Body of pancreas (tissue), 4 donors: ENCODE measurements at places on chromosomes 5 and 9.

DNA sequence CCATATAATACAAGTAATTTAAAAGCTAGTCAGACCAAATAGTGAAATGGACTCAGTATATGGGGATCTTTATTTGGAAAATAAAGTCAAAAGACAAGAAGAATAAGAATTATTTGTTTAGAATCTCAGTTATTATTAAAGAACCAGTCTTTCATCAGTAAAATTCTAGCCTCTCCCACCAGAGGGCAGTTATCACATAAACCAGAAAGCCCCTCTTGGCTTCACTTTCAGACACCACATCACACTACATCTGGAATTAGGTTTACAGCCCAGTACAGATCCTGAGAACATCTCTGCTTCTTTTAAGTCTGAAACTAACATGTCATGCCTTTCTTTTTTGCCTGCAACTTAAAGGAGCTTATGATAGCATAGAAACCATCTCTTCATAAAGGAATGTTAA lies 12.2 kb upstream of the HSPB3 start:
- no peak for DNase-seq

DNA sequence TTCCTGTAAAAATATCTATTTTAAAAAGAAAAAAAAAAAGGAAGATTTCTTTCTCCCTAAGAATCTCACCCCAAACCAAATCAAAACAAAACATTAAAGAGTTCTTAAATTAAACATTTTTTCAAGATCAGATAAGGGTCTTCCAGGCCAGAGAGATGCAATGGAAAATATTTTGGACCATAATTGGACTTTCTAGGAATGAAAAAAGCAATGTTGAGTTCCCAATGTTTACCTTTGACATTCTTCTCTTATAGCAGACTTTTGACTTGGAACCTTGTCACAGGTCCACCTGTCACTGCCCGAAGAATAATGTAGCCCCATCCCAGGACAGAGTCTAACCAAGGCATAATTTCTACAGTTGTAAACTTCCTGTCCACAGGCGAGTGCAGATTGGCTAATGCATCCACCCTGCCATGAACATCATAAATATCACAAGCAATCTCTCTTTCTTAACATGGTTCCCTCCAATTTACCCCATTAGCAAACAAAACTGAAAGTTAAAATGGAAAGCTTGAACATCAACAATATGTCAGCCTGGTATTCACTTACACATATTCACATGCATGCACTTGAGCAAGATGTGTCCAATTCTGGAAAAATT lies 121.7 kb upstream of the ZNF366 start:
- no peak for DNase-seq

- no peak for DNase-seq
These were observed 55.5 kb upstream of the MEGF10 start for GRCh38 chr5:127235136-127235535.

DNA sequence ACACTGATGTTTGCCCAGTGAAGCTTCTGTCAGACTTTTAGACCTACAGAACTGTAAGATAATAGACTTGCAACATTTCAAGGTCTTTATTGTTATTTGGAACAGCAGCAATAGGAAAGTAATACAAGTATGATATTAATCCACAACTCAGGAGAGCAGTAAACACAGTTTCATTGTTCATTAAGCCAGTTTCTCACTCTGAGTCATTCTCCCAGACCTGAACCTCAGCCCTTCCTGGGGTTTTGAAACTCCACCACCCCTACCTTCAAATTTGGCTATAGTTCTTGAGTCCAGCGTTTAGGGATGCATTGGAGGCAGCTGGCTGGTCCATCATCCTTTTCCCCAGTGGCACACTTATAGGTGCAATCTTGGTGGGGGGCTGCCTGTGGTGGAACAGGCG lies 203.2 kb downstream of the RAB3C start:
- DNase-seq, result no peak

- no peak for DNase-seq
These were observed 1496.2 kb upstream of the CDH6 start for GRCh38 chr5:29697278-29697677.

DNA sequence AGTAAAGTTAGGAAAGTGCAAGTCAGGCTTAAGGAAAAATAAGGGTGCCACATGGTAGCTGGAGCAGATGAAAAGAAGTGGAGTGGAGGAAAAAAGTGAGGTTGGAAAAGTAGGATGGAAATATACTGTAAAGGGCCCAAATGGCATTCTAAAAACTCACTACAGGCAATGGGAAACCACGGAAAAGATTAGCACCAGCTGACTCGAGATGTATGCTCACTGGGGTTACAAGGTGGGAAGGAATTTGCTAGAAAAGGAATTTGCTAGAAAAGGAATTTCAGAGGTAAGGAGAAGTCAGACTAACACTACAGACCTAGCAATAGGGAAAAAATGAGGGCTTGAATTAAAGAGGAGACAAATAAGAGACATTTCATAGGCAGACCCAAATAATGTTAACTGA lies 3.6 kb downstream of the PSMD5 start:
- no peak for DNase-seq

DNA sequence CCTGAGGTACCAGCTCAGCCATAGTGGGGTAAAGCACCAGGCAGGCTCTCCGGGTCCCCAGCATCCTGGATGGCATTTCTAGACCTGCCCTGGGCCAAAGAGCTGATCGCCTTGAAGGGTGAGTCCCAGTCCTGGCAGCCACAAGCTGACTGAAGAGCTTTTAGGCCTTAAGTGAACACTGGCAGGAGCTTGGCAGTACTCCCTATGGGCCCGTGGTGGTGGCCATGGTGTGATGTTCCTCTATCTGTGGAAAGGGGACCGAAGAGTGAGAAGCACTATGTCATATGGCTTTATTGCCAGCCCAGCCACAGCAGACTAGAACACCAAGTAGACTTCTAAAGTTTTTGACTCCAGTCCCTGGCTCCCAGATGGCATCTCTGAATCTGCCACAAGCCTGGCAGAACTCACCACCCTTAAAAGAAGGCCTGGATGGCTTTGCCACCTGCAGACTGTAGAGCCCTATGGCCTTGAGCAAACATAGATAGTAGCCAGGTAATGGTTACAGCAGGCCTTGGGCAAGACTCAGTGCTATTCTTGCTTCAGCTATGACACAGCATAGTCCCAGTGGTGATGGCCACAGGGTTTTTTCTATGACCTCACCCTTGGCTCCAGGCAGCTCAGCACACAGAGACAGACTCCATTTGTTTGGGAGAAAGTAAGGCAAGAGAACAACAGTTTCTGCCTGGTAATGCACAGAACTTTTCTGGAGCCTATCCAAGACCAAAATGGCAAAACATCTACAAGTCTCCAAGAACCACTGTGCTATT lies 801.5 kb upstream of the DMAC1 start:
- DNase-seq, result no peak

DNA sequence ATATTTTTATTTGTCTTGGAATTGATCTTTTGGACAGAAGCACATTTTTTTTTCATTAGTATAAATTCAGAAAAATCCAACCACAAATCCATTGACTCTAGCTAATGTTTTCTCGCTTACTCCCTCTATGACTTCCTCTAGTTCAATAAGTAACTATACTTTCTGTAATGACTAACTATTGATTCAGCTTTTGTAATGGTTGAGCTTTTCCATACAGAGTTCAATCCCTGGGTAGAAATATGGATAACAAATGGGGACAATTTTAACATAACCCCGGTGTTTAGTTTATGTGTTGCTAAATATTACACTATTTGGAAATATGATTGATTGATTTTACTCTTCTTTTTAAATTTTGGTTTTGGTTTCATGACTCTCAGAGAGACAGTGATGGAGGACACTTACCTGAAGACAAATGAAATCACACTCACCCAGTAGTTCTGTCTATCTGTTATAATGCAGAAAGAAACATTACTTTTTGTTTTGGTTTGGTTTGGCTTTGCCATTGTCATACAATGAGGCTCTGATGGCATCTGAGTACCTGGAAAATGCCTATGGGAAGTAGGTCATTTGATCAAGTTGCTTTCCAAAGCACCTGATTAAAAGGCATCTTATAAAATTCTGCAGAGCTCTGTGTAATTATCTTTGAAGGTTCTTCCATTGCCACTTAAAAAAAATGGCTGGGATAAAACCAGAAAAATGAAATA lies 309.7 kb upstream of the MPDZ start:
- no peak for DNase-seq

DNA sequence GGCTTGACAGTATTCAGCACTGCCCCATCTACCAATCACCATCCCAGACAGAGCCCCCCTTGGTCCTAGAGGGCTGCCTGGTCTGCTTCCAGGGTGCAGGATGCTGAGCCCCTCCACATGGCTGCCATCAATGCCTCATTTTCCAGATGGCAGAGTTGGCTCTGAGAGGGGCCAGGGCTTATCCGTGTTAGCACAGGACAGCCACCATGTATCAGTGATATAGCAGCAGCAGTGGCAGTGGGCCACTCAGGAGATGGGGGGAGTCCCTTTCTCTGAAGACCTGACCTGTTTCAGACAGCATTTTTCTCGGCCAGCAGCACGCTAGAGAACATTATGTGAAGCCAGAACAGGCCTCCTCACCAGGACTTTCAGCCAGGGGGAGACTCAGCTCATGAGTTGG lies 1.6 kb upstream of the SMIM32 start:
- no peak for DNase-seq

DNA sequence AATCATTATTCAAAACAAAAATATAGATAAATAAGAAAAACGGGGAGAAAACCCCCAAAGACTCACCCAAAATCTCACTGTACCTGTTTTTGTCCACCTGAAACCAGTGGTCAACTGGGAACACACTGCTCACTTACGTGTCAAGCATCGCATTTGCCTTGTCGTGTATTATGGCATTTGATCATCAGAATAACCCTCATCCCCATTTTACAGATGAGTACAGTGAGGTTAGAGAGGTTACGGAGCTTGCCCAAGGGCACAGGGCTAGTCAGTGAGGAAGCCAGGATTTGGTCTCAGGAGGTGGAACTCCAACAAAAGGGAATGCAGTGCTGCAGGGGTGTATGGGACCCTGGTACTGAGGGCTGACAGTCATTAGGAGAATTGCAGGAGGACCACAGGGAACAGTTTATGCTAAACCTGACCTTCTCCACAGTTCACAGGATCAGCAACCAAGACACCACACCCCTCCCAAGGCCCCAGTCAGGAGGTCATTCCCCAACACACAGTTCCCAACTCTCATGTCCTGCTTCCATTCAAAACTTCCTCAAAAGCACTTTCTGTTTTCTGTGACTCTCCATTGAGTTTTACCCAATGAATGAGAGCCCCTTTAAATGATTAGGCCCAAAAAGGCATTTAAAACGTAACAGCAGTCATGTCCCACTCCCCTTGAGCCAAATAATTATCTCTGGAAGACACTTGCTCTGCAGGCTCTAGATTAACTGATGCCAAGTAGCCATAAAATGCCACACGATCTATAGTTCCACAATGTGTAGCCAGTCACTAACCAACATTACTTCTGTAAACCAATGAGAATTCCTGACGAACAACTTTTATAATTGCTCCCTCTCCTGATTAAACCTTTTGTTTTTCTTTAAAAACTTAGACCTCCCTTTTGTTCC lies 50.8 kb downstream of the CTSL start:
- no peak for DNase-seq

DNA sequence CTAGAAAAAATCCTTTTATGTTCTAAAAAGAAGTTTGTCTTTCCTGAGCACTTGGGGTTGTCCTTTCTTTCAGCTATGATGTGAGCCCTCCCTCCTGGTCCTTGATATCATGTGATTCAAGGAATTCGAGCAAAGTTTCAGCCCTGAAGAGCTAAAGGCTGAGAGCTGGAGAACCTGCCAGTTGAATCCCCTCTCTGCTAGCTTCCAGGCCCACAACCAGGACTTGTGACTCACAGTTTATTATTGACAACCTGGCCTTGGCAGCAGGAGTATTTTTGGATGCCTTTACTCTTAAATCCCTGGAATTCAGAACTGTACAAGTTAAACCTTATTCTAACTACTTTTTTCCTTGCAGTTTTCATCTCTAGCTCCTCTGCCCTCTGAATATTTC lies 182.8 kb downstream of the SPOCK1 start:
- no peak for DNase-seq

DNA sequence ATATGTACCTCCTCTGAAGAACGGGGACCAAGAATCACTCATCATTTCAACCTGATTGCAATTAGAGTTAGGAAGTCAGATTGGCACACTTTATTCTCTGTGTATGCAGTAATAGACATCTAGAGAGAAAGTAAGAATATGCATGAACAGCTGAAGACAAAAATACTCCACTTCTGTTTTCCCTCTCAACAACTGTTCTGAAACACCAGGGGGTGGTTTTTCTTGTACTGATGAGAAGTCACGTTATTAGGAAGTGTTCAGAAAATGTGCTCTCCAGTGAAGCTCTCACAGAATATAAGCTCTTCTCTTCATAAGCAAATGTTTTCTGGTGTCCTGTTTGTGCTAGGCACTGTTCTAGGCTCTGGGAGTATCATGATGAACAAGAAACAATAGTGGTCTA lies 531.7 kb upstream of the C9orf72 start:
- no peak for DNase-seq

DNA sequence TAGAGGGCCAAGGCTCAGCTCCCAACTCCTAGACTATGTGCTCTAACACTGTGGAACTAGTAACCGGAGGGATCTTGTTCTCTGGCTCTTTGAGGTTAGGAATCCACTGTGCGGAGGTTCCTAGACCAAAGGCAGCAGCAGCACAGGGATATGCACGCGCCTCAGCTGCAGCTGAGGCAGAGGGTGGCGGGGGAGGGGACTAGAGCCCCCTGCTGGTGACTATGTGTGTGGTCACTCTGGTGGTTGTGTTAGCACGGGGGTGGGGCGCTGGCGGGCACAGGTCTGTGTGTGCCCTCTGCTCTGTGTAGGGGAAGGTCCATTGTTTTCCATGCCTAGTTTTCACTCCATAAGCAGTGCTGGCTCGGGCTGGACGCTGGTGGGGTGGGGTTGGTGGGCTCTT lies 458.0 kb upstream of the IZUMO3 start:
- DNase-seq, result no peak

GRCh38 chr5:52948418-52949076 lies 40.6 kb upstream of the ITGA2 start:
- peak; percentile 82 for DNase-seq

DNA sequence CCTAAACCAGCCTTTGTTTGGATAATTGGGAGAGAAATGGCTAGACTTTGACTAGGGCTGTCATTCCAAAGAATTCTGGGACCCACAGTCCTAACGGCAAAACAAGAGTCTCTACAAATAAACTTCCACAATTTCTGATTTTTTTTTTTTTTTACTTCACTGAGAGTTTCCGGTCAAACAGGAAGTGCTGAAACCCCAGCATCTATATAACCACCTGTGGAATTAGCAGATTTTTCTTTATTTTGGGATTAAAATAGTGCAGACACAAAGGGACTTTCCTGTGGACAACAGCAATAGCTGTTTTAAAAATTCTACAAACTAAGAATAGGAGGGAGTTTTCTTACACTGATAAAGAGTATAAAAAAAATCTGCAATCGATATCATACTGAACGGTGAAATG lies 157.4 kb downstream of the ARSB start:
- no peak for DNase-seq
